Stimulated activated CD4-positive, alpha-beta T cell treated with anti-CD3 and anti-CD28 coated beads, TNF-alpha, amount 100 ng/mL, for 4 hours (primary cell): ENCODE measurements at places on chromosomes 1 and 21.

DNA sequence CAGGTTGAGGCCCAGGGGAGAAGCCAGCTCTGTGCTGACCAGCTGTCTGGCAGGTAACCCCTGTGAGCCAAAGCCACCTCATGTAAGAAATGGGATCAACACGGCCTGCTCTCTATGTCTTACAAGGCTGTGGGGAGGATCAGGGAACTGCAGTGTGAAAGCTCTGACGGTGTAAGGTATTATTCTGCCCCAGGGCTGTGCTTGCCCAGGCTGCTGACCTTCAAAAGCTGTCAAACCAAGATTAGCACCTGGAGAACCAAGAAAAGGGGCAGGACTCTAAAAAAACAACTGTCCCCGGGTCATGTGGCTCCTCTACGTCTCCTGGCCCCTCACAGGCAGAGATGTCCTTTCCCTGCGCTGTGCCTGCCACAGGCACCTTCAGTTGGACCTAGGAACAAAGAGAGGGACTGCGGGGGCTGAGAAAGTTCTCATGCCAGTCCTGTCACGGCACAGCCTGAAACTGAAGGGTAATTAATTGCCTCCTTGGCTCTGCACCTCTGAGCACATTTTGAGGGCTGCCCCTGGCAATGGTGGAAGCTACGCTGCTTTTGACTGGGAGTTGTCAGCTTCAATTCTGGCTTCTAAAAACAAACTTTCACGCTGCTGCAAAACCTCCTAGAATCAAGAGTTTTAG lies 77.6 kb downstream of the PGBD5 start:
- DNase-seq = no peak

DNA sequence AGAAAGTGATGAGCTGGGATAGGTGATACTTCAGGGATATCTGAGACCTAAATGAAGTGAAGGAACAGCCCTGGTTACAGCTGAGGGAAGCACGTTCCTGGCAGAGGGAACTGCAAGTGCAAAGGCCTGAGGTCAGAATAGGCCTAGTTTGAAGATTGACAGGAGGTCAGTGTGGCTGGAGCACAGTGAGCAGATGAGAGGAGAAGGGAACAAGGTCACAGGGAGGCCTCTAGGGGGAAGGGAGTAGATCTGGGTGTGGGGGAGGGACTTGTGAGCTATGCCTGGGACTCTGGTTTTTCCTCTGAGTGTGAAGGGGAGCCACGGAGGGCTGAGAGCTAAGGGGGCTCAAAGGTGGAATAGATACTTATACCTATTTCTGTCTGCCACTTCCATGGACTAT lies 736.4 kb downstream of the MATN1 start:
- DNase-seq = no peak

- DNase-seq = no peak
Measured at GRCh38 chr1:233328142-233328921, 808 bp downstream of the MAP3K21 start.

DNA sequence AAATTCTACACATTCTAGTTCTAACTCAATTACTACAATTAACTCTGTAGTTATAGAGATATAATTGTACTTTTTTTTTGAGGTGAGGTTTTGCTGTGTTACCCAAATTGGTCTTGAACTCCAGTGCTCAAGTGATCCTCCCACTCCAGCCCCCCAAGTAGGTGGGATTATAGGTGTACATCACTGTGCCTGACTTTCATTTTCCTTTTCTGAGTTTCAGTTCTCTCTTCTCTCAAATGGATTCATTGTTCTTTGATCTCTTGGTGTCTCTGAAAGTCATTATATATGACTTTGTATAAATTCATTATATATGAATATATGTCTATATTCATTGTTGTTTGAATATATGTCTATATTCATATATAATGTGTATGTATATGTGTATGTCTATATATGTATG lies 74.0 kb upstream of the GALNT2 start:
- DNase-seq = no peak

DNA sequence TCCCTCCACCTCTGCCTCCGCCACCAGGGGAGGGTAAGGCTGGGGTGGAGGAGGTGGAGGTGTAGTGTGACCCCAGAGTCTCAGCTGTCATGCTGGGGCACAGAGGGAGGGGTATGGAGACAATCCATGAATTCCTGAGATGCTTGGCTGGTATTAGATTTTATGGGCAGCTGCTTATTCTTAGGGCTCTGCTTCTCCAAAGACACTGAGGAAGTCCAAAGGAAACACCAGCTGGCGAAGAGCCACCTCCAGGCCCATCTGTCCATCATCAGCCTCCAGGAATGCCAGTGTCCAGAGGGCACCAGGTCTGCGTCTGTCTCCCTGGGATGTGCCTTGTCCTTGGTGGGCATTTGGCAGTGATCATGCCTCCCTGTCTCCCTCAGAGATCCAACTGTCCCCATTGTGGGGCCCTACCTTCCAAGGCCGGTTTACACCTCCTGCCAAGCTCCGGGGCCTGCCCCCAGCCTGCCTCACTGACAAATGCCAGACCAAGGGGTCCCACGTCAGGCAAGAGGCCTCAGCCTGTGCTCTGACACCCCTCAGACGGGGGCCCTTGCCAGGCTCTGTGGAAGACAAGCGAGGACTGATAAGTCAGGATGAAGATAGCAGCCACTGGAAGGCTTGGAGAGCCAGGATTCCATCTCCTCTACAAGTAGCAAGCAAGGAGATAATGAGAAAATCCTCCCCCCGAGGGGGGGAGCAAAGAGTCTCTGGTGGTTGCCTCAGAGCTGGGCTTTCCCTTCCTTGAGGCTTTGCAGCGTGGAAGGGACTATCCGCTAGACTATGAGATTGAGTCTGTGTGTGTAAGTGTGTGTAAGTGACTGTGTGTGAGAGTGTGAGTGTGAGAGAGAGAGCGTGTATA lies 1.6 kb downstream of the TNNI1 start:
- no peak for DNase-seq

- DNase-seq = no peak
Measured at GRCh38 chr1:32042330-32042729, 28.7 kb downstream of the KHDRBS1 start.

- no peak for DNase-seq
Measured at GRCh38 chr1:160637821-160638539, 8.9 kb downstream of the SLAMF1 start.

DNA sequence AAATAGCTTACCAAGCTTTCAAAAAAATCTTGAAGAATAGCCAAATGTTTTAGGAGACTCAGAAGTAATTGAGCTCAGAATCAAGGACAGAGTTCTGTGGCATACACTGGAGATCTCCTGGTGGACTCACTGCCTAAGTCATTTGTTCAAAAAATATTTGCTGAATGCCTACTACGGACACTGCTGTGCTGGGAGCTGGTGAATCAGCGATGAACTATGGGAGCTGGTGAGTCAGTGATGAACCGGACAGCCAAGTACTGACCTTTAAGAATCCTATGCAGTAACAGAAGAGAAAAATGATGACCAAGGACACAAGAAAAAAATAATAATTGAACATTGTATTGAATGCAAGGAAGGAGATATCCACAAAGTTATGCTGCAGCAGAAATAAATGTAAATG lies 717.9 kb upstream of the CXADR start:
- no peak for DNase-seq

DNA sequence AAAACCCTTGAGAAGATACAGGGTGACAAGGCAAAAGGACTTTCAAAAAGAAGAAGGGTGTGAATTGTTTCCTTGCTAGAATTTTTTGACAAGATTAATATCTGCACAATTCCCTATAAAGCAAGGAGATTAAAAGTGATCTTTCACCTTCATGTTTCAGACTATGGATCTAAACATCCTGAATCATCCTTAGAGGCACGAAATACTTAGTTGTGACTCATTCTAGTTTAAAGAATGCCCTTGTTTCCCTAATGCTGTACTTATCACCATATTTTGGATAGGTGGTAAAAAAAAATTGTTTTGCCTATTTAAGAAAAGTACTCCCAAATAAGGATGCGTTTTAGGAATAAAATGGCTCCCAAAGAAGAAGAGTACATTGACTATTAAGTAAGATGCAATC lies 415.1 kb downstream of the LRRIQ3 start:
- no peak for DNase-seq

DNA sequence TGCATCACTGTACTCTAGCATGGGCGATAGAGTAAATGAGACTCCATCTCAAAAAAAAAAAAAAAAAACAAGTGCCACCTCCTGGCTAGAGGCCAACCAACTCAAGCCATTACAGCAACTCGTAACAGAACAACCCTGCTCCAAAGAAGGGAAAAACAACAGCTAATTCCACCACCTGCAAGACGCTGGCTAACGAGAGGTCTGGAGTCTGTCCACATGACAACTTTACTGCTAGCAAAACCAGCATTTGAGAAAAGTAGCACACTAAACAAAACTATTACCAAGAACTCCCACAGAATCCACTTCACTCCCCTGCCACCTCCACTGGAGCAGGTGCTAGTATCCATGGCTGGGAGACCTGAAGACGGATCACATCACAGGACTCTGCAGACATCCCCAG lies 24.1 kb upstream of the EGLN1 start:
- DNase-seq = no peak

DNA sequence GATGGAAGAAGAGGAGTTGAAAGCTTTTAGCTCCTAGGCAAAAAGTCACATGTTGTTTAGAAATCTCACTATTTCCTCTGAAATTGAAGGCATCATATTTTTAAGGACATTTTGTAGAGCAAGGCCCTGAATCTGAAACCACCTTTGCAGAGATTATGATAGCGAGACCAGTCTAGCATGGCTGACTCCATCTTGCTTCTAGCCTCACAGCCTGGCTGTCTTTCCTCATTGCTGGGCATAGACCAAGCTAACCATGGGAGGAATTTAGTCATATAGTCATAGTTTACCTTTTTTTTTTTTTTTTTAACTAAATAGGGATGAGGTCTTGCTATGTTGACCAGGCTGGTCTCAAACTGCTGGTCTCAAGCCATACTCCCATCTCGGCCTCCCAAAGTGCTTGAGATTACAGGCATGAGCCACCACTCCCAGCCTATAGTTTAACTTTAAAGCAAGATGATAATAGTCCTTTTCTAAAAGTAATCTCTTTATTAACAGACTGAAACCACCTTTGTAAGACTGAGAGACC lies 42.2 kb upstream of the ZNF326 start:
- no peak for DNase-seq

DNA sequence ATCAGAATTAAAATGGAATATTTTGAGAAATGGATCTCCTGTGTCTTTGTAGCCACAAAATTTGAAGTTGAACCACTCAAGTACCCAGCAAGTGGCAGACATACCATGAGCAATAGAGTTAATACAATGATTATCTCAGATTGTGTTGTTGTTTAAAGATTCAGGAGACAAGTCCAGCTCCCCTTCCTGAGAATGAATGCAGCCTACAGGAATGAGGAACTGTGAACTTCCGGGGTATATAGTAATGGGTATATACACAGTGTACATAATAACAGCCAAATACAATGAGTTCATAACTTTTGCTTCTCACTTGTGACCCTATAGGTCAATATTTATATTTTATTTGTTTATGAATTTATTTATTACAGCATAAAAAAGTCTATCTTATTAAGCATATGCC lies 445.0 kb downstream of the SETD4 start:
- no peak for DNase-seq

GRCh38 chr1:115718011-115718754 lies 50.3 kb downstream of the CASQ2 start:
- DNase-seq = no peak

- no peak for DNase-seq
Measured at GRCh38 chr1:220430059-220430458, 97.9 kb upstream of the MARK1 start.

DNA sequence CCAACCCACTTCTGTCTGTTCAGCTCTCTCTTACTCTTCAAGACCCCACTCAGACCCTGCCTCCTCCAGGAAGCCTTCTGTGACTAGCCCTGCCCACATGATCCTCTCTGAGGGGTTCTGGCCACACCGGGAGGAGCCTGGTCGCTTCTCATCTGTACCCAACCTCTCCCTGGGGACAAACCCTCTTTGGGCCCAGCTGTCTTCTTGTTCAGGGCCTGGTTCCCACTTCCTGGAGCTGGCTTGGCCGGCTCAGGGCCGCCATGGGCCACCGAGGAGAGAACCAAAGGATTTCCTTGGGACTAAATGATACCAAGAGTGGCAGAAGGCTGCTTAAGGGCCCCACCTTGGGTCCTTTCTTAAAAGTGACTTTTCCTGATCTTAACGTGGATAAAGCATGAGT lies 124.7 kb upstream of the ZBTB40 start:
- DNase-seq = no peak

GRCh38 chr21:44326272-44326647 lies 12.9 kb downstream of the CFAP410 start:
- no peak for DNase-seq

DNA sequence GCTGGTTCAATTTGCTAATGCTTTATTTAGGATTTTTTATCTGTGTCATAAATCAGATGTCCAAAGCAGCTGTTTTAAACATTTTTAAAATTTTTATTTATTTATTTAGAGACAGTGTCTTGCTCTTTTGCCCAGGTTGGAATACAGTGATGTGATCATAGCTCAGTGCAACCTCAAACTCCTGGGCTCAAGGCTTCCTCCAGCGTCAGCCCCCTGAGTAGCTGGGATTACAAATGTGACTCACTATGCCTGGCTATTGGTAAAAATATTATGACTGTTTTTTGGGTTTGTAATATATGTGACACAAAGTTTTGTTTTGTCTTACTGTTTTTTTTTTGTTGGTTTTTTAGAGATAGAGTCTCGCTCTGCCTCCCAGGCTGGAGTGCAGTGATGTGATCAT lies 11.8 kb downstream of the ZBED6 start:
- no peak for DNase-seq

DNA sequence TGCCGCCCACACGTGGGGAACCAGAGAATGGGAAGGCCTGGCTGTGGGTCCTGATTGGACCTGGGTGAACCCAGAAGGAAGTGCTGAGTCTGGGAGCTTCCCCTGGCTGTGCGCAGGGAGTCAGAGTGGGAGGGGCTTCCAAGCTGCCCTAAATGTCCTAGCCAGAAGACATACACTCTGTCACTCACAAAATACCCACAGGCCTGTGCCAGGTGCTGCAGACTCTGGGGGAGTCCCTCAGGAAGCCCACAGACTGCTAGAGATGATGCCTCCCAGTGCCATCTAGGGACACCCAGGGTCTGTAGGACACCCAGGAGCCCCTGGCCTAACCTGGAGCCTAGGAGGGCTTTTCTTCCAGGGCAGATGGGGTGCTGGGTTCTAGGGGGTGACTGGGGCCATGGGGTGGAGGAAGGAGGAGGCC lies 33.7 kb upstream of the LRP8 start:
- no peak for DNase-seq

- no peak for DNase-seq
Measured at GRCh38 chr1:25150985-25151495, 81.3 kb downstream of the SYF2 start.

- DNase-seq = no peak
Measured at GRCh38 chr1:94901841-94902240, 25.1 kb downstream of the CNN3 start.

DNA sequence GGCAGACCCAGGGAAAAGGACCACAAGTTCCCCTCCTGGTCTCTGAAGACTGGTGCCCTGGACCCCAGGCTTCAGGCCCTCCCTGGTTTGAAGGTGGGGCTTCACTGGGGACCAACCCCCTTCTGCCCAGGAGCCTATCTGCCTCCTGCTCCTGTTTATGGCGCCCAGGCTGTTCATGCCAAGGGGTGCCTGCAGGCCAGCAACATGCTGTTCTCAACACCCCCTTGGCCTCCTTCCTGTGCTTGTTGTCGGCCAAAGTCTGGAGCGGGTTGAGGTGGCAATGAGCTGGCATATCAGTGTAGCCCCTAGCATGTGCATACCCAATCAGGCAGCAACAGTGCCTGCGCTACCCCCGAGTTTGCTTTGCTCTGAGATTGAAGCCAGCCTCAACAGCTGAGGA lies 46.3 kb downstream of the ATP6V1G3 start:
- no peak for DNase-seq
